Hematopoietic multipotent progenitor cell (in vitro differentiated cells): ENCODE measurements at places on chromosomes 7 and 10.

DNA sequence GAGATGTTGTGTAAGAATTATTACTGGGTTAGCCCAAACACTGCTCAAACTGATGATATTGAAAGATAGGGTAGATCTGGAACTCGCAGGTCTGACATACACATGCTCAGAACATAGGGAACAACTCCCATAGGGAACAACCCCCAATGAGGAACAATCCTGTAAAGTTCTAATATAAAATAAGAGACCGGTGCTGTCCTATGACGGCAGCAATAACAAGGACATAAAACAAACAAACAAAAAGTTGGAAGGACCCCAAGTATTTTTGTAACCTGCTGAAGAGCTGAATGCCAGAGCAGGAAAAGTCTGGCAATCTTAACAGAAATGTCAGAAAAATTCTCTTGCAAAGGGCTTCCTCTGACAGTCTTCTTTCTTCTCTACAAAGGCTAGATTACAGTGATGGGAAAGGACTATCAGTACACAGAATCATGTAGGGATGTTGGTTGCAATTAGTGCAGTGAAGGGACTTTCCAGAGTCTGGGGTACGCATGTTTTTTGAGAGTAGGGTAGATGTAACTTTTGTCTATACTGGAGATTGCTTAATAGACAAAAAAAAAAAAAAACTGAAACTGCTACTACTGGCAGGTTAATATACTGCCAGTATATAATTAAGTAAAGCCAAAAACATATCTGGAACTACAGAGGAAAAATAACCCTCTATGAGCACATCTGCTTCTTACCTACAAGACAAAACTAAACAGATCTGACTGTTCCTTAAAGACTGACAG is 35.5 kb downstream of the IDE start:
- no peak for DNase-seq

GRCh38 chr7:71132127-71132376 is at the start of gene GALNT17:
GALNT17 (plus strand) TSS chr7:71132144.
- DNase-seq, result no peak

DNA sequence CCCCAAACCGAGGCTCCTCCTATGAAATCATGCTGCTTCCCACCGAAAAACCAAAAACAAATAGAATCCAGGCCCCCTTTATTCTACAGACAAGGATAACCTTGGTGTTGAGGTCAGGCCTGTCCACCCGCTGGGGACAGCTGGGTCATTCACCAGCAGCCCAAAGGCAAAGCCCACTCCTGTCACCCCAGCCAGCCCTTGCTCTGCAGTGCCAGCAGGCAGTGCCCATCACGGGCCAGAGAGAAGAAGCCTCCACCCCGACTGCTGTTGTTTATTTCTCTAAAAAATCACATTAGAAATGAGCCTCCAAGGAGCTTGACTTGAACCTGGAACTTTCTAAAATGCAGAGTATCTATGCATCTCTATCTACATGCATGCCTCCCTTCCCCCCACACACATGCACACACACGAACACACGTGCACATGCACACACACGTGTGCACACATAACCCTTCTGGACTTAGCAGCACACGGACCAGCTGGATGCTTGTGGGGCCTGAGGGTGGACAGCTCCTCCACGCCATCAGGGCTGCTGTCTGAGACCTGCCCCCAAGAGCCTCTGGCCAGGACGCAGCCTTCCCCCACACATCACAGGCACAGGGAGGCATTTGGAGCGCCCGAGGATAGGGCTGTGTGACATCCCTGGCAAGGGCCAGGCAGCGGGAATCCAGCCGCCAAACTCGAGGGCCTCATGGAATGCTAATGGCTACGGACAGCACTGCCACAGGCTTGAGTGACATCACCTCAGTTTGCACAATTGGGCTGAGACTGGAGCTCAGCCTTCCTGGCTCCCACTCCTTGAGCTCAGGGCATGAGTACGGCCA is 22.8 kb downstream of the PRKAG2 start:
- no peak for DNase-seq

GRCh38 chr7:31640381-31640780 is 46.6 kb upstream of the PPP1R17 start:
- DNase-seq, result no peak

DNA sequence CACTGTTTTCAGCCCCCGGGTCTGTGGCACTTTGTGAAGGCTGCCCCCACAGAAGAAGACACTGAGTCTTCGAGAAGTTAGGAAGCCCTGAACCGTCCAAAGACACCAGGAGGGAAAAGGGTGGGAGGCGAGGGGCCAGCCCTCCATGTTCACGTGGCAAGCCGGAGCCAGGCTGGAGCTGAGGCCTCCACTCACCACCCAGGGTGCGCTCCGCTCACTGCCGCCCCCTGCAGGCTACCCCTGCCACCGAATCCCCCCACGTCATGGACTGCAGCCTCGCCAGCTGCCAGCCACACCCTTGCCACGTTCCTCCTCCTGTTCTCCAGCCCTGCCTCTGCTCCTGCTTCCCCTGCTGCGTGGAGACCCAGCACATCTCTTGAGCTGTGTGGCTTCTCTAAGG is 59.0 kb upstream of the EN2 start:
- no peak for DNase-seq

GRCh38 chr10:51667678-51668335 is 31.6 kb downstream of the CSTF2T start:
- DNase-seq, result no peak

DNA sequence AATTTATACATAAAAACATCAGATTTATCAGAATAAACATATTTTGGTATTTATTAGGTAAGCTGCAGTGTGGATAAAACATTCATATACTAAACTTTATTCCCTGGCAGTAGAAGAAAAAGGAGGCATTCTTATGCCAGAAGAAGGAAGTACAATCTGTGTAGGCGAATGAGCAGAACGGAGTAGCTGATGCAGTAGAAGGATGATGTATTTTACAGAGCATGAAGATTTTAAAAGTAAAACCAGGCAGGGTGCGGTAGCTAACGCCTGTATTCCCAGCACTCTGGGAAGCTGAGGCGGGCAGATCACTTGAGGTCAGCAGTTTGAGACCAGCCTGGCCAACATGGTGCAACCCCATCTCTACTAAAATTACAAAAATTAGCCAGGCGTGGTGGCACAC is 294.9 kb upstream of the MKLN1 start:
- no peak for DNase-seq

DNA sequence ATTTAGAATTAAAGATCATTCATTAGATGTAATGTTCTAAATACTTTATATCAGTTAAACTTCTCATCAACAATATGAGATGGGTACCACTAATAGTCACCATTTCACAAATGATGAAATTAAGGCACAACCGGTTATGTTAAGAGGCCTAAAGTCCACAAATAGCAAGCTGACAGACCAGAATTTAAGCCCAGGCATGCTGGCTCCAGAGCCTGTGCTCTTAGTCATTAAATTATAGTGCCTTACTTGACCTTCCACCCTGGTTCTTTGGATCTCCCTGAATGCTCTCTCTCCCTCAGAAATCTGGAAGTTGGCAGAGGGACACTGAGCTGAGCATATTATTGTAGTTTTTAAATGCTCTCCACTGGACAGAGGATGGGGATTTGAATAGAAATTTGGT is 3.6 kb downstream of the LIPN start:
- DNase-seq, result no peak

DNA sequence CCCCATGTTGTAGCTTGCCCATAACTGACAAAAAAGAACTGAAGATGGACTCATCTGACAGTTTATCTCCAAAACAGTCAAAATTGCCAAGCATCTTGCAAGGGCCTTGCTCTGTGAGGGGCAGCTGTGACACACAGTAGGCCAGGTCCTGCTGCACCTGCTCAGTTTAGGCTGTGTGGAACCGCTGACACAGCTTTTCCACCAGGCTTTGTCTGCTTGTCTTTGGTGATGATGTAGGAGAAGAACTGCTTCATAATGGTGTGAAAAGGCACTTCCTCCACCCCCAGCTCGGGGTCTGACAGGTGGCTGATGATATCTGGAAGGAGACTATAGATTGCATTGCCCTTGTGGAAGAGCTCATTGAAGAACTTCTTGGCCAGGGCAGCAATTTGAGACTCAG is 92.6 kb downstream of the NPSR1 start:
- no peak for DNase-seq

GRCh38 chr10:77873536-77874380 is 52.8 kb downstream of the DLG5 start:
- peak; percentile 68 for DNase-seq

DNA sequence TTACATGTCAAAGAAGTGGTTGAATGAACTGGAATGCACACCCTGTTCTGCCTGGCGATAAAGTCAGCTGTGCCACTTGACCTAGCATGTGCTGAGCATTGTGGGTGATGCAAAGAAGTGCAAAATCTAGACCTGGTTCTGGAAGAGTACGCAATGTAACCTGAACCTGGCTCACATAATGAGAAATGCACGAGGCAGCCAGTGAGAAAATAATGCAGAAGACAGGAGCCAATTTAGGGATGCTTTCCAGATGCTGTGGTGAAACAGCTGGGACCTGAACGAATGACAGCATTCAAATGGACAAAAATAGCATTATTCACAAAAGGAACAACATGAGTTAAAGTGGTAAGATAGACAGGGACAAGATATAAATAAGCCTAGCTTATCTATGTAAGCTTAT is 402.6 kb downstream of the SORCS1 start:
- DNase-seq, result no peak

GRCh38 chr7:42192066-42192465 is 44.9 kb downstream of the GLI3 start:
- no peak for DNase-seq

DNA sequence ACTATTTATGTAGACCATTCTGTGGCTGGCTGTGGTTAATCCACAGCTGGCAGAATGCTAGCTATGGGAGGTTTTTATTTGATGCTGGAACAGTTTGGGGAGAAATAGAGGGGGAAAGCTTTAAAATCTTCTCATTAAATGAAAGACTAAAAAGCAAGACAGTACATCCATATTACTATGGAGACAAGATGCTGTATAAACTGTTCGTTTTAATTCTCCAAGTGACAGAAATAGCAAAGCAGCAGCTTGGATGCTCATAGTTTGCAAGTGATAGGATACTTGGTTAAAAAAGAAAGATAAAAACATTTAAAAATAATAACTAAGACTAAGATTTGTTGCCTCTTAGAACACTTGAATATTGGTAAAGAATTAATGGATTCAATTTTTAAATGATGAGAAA is 304.9 kb upstream of the KAT6B start:
- no peak for DNase-seq

DNA sequence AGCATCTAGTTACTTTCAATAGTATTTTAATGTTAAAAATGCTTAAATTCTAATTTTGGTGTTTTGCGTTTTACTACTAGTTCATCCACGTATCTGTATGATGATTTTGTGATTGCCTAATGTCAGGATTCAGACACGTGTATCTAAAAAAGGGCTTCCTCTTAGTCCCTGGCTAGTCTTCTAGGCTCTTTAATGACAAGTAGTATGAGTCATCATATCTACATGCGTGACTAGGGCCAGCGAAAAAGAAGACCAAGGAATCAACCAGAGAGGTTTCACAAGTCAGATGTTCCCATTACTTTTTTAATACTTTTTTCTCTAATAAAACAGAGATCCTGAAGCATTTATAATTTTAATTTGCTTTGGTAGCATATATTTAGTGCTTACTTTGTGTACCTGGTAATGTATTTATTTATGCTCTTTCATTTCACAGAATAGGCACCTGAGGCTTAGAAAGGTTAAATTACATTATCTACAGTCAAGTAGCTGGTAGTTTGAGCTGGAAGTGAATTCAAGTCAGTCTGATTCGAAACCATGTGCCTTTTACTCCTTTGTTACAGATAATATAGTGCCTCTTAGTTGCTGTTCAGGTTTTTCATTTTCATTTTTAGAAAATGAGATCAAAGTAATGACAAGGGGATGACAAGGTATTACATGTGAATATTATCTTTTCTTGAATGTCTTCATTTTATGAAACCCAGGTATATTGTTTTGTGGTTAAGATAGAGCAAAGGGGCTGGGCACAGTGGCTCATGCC is 140.3 kb downstream of the FOXP2 start:
- no peak for DNase-seq

DNA sequence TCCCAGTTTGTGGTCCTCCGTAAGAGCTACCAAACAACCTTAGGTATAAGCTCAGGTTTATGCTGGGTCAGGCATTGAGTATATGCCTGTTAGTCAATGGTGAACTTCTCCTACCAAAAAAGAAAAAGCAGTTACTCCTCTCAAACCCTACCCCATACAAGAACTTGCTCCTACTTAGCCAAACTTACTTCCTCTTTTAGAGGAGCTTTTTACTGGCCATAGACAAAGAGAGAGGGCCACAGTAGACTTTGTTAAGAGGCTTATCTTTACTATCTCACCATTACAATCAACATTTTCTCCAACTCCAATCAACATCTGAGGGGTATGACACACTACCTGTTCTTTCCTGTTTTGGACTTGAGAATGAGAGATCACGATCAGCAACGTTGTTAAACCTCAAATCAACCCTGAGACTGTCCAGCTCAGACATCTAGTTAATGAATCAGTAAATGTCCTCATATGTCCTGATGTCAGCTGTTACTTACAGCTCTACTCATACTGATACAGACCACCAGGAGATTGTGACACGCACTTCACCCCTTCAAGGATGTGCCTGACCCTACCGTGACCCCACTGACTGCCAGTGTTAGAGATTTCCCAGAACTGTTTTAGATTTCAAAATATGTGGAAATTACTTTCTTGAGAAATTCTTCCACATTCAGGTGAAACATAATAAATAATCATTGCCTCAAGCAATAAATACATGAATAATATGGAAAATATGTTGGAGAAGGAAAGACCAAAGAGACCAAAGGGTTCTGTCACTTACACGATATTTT is 18.4 kb upstream of the CCDC71L start:
- DNase-seq, result no peak

GRCh38 chr7:66379542-66380160 is 174.5 kb downstream of the TPST1 start:
- DNase-seq, result no peak

DNA sequence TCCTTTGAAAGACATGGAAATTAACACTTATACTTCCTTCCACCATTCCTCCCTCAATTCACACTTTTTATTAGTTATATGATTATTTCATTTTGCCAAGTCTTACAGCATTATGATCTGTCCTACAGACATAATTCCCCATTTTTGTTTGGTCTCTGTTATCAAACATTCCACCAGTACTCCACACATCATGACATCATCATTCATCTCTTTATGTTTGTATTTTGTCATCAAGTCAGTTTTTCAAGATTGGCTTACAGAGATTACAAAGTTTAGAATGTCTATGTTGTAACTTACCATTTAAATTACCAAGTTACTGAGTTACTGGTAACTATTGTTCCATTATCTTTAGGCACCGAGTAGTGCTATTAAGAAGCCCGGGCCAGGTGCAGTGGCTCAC is 150.2 kb downstream of the HTR7 start:
- DNase-seq, result no peak

GRCh38 chr7:132828502-132828901 is 252.2 kb upstream of the PLXNA4 start:
- DNase-seq, result no peak
